SIG-M5 (cell line): ENCODE measurements at places on chromosomes 5 and 9.

- DNase-seq: no peak
These were observed 592.0 kb downstream of the BNC2 start for GRCh38 chr9:16278326-16278999.

DNA sequence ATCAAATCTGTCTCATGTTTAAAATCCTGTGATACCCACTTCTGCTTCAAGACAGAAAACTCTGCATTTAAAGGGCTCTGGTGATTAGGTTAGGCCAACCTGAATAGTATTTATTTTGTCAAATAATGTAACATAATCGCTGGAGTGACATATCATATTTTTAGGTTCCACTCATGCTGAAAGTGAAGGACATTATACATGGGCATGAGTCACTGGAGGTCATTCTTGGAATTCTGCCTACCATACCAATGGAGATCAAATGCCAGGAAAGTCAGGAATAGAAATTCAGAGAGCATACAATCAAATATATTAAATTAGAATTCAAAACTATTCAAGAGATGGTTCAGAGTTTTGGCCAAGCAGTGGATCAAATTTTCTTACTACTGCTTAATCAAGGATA is 97.1 kb upstream of the PRSS3 start:
- no peak for DNase-seq

DNA sequence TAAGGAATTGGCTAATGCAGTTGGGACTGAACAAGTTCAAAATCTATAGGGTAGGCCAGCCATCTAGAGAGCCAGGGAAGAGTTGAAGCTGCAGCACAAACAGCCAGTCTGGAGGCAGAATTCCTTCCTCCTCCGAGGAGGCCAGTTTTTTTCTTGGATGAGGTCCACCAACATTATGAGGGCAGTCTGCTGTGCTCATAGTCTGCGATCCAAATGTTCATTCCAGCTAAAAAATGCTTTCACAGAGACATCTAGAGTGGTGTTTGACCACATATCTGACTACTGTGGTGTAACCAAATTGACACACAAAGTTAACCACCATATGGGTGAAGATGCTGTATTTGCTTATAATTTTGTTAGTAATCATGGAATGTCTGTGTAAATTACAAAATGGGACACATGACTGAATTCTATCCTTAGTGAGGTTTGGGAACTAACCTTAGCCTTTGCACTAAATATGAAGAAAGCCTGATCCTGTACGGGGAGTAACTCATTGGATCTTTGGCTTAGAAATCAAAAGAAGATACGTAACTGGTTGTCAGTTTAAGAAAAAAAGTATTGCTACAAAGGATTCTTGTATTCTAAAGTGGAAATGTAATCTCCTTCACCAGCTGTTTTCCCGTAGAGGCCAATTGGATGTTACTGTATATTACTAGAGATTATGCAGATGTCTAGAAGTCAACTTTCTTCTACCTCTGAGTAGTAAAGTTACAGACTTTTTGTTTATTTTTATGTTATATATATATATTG is 70.6 kb downstream of the SPIN1 start:
- DNase-seq: no peak

- no peak for DNase-seq
These were observed 131.3 kb downstream of the GLIS3 start for GRCh38 chr9:4168526-4168925.

DNA sequence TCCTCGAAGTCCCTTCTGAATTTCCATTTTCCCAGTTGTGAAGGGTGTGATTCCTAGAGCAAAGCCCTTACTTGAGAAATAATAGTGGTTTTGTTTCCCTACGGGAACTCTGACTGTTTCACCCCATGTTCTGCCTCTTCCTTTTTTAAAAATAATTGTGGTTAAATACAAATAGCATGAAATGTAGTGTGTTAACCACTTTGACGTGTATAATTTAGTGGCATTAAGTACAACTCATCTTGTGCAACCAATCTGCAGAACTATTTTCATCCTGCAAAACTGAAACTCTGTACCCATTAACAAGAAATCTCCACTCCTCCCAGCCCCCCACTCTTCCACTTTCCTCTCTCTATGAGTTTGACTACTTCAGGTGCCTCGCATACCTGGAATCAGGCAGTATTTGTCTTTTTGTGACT is 35.6 kb upstream of the HAND1 start:
- no peak for DNase-seq

GRCh38 chr5:50501491-50502228 is 60.6 kb upstream of the EMB start:
- DNase-seq: peak; percentile 98
